Uterus (tissue), 4 donors: ENCODE measurements at places on chromosomes 4 and X.

DNA sequence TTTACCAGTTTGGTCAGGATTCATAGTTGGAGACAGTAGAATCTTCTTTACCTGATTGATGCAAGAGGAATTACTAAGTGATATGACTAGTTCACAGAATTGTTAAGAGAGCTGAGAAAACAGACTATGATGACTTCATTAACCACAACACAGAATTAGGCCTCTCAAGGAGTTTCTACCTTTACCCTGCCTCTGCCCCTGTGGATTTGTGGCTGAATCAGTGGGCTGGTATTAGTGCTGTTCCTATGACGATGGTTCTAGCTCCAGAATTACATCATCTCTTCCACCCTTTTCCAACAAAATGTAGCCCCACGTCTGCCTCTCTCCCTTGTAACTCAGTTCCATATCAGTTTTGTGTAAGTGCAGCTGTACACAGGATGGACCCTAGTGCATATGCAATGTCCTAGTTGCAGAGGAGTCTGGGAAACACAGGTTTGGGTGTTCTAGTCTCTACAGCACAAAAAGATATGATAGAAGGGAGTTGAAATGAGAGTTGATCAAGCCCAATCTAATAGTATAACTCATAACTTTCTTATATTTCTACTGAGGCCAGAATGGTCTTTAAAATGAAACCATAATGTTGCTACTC, 99.3 kb downstream of the ANXA5 start:
- DNase-seq: no peak

GRCh38 chr4:14883166-14883565, 119.1 kb upstream of the CPEB2 start:
- no peak for DNase-seq

GRCh38 chrX:153964105-153964504, 7.5 kb downstream of the HCFC1 start:
- no peak for DNase-seq

DNA sequence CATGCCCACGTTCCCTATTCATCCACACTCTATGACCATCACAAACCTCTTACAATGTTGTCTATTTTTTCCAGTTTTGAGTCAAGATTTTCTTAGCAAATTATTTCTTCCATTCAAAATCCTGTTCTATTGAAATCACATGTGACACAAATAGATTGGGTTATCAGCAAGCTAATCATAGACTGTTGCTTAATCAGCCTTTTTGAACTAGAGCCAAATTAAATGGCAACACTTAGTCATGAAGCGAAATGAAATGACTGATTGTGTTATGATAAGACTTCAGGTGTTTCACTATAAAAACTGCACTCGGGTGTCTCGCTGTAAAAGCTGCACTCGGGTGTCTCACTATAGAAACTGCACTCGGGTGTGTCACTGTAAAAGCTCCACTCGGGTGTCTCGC, 890.0 kb upstream of the FRG1 start:
- no peak for DNase-seq

- no peak for DNase-seq
Measured at GRCh38 chr4:54197926-54198325, 31.2 kb upstream of the PDGFRA start.

- no peak for DNase-seq
Measured at GRCh38 chr4:3614731-3614980, 82.4 kb upstream of the LRPAP1 start.

DNA sequence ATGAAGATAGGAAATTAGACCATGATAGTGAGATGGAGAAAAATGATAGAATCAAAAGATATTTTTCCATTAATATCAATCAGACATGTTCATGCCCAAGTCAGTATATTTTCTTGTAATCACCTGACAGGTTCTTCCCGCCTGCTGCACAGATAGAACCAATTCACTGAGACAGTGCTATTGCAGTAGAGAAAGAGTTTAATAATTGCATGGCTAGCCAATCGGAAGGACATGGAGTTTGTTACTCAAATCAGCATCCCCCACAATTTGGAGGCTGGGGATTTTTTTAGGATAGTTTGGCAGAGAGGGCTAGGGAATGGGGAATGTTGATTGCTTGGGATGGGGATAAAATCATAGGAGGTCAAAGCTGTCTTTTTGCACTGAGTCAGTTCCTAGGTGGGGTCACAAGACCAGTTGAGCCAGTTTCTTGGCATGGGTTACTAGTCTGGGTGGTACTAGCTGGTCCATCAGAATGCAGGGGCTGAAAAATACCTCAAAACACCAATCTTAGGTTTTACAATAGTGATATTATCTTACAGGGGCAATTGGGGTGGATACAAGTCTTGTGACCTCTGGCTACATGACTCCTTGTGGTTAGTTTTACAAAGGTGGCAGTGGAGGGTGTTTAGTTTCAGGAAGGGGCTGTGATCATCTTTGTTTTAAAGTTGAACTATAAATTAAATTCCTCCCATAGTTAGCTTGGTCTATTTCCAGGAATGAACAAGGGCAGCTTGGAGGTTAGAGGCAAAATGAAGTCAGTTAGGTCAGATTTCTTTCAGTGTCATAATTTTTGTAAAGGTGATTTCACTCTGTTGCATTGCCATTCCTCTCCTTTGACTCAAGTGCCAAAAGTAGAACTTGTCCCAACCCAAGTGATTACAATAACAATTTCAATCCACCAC, 100.3 kb upstream of the PDE5A start:
- no peak for DNase-seq

DNA sequence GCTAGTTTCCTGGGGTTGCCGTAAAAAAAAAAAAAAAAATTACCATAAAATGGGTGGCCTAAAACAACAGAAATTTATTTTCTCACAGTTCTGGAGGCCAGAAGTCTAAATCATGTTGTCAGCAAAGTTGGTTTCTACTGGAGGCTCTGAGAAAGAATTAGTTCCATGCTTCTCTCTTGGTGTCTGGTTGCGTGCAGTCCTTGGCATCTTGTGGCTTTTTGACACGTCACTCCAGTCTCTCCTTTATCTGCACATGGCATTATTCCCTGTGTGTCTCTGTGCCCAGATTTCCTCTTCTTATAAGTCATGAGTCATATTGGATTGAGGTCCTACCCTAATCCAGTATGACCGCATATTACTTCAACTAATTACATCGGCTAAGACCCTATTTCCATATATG, 38.7 kb downstream of the SPATA4 start:
- DNase-seq: no peak
